GM04503 (cell line): ENCODE measurements at places on chromosomes 3 and 15.

DNA sequence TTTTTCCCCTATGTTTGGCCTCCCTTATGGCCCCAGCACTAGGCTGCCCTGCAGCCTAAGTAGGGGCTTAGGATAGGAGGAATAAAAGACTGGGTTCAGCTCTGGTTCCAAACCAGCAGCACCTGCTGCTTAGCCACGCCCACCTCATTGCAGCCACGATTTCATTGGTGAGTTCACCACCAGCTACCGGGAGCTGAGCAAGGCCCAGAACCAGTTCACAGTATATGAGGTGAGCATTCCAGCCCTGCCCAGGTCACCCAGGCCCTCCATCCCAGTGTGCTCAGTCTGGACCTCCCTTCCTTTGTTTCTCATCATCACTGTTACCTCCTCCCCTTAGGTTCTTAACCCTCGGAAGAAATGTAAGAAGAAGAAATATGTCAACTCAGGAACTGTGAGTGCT is 11.5 kb downstream of the CPNE9 start:
- no peak for DNase-seq

GRCh38 chr15:40590667-40591050 is 3.4 kb upstream of the KNL1 start:
- DNase-seq = no peak

- DNase-seq = peak; percentile 77
Observed at GRCh38 chr15:90592131-90592881, 62.6 kb downstream of the CRTC3 start.

DNA sequence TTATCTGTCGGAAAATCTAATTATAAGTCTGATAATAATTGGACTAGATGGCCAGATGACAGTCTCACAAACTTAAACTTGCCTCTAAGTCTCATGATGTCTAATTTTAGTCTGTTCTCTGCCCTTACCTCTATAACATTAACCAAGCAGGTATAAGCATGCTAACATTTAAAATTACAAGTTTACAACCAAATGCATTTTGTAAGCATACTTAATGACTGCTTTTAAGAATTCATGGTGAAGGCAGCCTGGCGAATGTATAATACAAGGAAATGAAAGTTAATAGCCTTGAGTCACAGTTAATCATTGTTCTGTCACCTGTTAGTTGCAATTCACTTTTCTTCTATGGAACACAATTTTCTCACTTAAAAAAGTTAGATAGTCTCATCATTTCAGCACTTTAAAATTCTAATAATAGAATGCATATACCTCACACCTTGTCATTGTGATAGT is 16.5 kb downstream of the BCHE start:
- DNase-seq = no peak

GRCh38 chr15:35379972-35380371 is 166.0 kb downstream of the DPH6 start:
- DNase-seq = no peak
